ENCODE measurements at places on chromosomes 5 and 9.

DNA sequence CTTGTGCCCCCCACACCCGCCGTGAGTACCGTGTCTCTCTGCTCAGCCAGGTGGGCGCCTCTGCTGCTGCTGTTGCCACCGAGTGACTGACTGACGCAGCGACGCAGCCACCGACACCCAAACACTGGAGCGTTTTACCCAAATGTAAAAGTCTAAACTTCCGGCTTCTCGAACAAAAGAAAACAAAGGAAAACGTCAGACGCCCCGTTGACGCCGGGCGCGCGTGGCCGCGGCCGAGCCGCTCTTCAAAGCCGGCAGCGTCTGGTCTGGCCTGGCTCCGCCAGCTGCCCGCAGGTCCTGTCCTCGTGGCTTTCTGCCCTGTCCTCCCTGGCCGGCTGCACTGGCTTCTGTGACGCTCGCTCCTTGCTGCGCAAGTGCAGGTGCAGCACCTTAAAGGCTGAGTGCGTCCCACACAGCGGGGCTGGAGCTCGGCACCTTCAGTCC is 41.4 kb upstream of the CLPTM1L start:
- peak; percentile 43 for DNase-seq

GRCh38 chr5:90162324-90162723 is 247.2 kb downstream of the CETN3 start:
- DNase-seq = no peak

DNA sequence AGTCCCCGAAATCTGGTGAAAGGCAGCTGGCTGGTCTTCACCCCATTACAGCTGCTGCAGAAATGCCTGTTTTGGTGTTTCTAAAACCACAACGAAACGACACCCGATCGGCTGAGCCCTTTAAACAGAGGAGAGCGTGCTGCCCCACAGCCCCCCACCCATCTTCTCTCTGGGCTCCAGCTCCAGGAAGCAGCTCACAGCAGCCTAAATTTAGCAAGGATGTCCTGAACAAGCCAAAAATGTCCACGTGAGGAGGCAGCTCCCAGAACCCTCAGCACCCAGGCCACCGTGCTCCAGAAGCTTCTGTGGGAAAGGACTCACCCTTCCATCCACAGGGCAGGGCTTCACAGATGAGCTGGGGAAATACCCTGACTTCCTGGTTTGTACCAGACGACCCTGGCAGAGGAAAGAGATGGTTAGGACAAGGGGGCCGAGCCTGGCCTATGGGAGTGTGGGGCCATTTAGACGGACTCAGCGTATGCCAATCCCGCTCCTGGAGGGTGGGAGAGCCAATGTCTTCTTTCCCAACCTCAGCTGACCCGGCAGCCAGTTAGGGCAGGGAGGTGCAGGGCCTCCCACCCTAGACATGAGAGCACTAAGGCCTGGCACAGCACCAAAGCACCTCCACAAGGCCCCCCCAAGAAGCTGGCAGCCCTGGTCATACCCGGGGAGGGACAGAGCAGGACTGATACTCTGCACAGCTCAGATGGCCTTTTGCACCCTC is 39.1 kb upstream of the SARDH start:
- DNase-seq = no peak

DNA sequence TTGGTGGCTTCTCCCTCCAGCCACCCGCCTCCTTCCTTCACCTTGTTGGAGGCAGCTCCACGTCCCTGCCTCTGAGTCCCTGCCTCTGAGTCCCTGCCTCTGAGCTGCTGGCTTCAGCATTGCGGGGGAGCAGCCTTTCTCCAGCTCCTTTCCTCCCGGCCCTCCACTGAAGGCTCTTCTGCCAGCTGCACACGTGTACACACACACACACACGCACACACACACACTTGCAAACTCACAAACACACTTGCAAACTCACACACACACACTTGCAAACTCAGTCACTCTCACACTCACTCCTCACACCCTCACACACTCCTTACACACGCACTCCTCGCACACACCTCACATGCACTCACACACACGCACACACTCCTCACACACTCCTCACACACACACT is 45.1 kb downstream of the C9orf50 start:
- DNase-seq = no peak

- no peak for DNase-seq
Measured at GRCh38 chr5:109669991-109670706, 19.6 kb upstream of the MAN2A1 start.

DNA sequence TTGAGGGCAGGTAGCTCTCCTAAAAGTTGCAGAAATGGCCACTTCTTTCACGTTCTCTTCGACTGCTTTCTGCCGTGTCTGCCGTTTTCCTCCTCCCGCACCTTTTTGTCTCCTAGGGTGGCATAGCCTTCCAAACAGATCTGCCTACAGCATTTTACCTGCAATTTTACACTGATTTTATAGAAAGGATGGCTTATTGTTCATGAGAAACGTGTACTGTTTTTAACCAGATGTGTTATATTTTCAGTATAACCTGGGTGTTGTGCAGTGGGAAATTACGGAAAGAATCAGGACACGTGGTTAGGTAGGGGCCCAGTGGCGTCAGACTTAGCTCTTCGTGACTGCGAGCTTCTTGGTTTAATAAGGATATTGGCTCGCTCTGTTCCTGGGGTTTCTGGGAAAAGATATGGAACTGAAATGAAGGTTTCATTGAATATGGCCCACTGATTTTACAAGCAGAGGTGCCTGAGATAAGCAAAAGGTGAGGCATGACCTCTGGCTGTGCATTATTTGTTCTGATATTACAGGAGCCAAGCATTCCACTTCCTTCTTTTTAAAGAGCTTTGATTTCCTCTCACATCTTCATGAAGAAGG is 43.7 kb upstream of the PRSS3 start:
- no peak for DNase-seq

- no peak for DNase-seq
Measured at GRCh38 chr9:106677374-106677773, 185.6 kb upstream of the ZNF462 start.

DNA sequence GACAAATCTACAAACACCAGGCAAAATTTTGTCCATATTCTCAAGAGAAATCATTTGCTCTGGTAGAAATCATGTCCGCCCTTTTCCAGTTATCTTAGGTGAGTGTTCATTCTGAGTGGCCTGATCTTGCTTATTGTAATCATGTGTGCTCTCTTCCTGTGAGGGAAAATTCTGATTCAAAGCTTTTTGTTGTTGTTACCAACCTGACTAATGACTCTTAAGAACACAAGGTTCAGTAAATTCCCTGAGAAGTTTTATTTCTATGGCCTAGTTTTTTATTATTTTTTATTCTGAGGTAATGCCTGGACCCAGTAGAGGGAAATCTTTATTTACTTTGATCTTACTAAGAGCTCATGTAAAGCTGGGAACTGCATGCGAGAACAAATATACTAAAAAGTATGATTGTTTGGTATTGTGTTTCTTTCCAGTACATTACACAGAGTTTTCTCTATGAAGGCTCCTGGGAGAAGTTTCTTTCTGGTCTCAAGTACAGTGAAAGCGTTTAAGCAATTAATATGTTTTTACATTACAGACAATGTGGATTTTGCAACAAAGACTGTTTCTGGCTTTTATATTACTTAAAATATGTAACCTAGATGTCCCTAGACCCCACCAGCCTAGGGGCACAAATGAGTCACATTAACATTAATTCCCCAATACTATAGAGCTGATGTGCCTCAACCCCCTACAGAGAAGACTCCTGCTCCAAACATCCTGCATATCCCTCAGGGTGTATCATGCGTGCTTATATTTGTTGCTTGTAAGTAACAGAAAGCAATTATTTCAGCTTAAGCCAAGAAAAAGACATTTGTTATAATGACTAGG is 138.1 kb downstream of the TMEM167A start:
- DNase-seq = no peak

DNA sequence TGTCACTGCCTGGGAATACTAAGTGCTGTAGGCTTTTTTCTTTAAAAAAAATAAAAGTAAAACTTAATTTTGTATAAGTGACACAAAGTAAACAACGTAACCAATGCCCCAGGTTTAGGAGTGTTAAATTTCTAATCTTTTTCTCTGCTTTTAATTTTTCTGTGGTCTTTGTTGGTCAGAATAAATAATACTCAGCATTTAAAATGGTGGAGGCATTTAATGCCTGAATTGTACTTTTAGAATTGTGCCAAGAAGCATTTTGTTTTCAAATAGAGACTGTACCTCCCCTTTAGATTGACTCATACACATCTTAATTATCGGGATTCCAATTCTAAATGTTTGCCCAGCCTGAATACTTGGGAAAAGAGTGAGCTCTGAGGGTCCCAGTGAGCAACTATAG is 1.6 kb downstream of the DMXL1 start:
- no peak for DNase-seq

DNA sequence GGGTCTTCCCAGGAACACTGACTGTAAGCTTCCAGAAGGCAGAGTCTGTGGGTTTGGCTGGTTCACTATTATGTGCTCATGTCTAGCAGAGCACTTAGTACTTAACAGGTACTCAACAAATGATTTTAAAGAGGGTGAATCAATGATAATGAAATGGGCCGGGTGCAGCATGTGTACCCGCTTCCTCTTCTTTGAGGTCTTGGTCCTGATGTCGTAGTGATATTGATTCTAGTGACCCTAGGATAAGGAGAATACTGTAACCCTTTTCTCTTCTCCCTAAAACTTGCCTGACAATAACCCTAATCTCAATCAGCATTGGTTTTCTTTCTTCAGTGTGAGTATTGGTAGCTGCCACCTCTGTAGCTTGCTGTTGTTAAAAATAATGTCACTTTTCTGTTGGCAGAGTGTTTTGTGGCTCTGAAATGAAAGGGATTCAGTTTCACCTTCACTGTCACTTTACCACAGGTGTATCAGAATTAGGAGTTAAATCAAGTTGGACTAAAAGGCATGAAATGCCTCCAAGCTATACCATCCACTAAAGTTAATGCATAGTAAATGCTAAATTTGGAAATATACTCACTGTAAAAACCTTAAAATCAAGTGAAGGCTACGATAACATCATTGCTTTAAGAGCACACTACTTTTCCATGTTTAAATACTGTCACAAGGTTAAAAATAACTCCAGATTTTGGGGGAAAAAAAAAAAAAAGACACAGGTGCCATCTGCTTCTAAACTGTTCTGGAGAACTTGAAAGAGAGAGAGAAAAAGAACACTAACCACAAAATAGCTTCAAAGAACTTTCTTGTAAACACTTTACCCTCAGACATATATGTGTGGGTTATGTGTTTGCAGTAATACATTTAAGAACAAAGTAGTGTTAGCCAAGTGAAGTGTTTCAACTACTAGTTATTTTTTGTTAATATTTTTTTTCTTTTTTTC is 6.0 kb downstream of the CAMK4 start:
- no peak for DNase-seq

- DNase-seq = no peak
Measured at GRCh38 chr5:125375143-125375542, 628.7 kb upstream of the ZNF608 start.

DNA sequence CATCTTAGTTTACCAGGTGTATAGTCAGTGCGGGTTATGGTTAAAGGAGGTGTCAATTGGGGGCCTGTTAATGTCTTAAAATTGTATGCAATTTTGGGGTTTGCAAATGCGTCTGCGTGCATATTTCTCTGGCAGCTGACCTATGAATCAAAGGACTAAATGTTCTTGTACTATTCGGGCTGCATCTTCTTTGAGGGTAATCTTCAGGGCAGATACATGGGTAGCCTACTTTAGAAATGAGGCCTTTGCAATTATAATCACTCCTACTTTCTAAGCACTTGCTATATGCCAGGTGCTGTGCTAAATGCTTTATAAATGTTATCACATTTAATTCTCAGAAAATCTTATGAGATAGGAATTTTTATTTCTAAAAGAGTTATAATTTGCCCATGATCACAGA is 58.2 kb downstream of the NDFIP1 start:
- no peak for DNase-seq

DNA sequence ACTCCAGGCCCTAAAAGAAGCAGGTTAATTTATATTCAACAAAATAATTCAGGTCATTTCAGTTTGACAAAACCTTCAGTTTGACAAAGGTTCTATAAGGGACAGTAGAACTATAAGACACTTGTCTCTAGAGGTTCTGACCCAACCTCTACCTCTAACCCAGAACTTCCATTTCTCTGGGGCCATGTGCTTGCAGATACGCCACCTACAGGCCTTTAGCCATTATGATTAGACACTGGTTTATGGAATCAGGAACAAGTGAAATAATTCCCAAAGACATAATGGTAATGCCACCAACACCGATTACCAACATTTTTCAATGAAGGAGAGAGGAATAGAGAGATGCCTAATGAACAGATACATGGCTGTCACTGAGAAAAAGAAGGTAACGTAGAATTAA is 733.9 kb downstream of the PRELID2 start:
- no peak for DNase-seq

DNA sequence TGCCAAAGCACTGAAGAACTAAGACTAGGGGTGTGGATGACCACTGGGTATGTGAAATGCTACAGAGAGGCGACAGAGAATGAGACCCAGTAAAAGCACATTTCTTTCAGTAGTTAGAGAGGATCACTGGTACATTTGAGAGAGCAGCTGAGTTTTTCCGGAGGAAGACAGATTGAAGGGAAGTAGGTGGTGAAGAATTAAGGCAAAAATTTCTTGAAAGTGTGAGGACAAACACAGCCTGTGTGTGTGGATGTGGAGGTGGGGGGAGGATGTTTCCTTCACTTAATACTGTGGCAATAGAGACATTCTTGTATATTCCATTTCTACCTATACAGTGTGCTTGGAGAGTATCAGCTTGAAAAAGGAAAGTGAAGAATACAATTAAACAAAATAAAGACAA is 871.2 kb upstream of the DMAC1 start:
- DNase-seq = no peak

- DNase-seq = no peak
Measured at GRCh38 chr9:81424431-81424830, 264.9 kb downstream of the TLE1 start.

DNA sequence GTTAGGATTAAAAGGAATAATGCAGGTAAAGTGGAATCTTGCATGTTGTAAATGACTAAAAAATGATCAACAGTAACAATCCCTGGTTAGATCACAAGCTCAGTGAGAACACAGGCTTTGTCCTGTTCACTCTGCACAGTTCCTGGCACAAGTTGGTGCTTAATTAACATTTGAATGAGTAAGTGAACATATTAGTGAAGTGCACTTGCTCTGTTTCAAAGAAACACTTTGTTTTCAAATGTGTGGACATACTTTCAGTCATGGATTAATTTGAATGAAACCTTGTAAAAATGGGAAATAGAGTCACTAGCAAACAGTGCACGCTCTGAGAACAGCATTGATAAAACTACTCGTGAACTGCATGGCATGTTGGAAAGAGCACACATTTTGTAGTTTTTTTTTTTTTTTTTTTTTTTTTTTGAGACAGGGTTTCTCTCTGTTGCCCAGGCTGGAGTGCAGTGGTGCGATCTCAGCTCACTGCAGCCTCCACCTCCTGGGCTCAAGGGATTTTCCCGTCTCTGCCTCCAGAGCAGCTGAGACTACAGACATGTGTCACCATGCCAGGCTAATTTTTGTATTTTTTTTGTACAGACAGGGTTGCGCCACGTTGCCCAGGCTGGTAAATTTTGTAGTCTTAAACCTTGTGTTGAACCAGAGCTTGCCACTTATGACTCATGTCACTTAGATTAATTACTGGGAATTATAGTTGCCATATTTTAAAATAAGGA is 159.9 kb downstream of the LURAP1L start:
- no peak for DNase-seq

Measured in activated T-cell treated with anti-CD3 and anti-CD28 coated beads for 48 hours (primary cell).